ENCODE measurements at places on chromosomes 4 and X.

DNA sequence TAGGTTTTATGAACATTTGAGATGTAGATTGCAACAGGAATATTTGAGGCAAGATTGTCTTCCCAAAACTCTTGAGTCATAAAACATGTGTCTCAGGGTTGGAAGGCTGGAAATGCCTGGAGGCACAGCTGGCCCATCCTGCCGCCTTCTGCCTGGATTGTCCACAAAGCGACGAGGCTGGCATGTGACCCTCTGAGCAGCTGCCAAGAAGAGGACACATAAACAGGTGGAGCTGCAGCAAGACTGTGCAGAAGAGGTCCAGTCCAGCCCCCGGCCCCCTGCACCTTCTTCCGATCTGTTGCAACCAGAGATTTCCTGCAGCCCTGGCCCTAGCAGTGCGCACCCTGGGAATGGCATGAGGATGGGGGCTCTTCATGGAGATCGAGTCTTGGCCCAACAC is 101.9 kb upstream of the BCOR start:
- no peak for DNase-seq

DNA sequence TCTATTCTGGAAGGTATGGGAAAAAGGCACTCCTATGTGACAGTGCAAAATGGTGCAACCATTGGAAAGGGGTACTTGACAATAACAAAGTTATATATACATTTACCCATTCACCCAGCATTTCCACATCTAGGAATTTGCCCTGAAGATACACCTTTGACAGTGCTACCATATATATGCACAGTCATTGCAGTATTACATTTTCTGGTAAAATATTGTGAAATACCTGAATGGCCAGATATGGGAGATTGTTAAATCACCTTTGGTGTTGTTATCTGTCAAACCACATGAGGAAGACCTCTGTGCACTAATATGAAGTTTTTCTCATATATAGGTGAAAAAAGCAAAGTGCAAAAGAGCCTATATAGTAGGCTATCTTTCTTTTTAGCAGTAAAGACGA is 53.5 kb downstream of the SMAD1 start:
- no peak for DNase-seq

DNA sequence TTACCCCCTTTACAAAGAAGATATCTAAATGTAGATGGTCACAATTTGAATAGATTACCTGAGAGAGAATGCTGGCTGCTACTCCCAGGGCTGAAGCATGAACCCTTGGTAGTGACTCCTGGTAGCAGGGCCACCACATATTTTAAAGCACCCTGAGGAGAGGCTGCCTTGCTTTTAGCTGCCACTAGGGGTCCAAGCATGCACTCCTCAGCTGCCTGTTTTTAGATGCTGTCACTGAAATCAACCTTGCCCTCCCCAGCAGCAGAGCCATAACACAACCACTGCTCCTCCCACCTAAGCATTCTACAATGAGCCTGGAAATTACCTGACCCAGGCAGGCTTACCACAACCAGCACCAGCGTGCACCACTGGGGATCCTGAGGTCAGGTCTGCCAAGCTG is 850.9 kb downstream of the FAM133A start:
- DNase-seq, result peak; percentile 4

DNA sequence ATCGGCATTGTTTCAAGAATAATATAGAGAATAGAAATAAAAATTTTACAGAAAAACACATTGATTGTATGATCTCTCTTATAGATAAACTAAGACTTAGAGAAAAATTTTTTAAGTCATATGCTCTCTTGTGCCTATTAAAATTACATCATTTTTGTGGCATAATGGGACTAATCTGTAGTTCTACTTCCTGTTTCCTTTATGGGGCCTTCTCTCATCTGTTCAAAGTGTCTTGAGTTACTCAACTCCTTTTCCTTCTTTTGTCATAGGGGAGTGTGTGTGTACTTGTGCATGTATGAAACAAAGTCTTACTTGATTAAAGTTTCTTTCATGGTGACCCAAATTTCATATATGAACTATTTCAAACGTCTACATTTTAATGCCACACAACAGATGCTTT is 1448.9 kb upstream of the TENM3 start:
- no peak for DNase-seq

Measured in HT1080 (cell line).